NCI-H345 (cell line): ENCODE measurements at places on chromosomes 12 and 14.

- no peak for DNase-seq
These were observed 17.1 kb downstream of the MRPL42 start for GRCh38 chr12:93484315-93484981.

DNA sequence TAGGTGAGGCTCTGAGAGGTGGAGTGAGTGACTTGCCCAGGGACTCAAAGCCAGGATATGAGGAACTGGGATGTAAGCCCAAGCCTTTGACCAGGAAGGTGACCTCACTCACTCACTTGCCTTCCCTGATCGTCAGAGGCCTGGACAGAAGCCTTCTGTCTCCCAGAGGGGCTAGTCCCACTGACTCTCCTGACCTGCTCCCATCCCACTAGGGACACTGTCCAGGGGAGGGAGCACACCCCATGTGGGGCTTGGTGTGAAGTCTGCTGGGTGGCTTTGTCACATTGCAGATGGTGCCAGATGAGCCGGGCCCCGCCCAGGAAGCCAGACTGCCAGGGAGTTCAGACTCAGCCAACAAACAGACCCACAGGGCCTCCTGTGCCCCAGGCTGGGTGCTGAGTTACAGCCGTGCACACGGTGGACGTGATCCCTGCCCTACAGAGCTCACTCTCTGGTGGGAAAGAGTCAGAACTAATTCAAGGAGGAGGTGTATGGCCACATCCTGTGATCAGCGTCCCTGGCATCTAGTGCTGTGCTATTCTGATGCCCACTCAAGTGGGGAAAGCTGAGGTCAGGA, 28.3 kb downstream of the MMAB start:
- no peak for DNase-seq

DNA sequence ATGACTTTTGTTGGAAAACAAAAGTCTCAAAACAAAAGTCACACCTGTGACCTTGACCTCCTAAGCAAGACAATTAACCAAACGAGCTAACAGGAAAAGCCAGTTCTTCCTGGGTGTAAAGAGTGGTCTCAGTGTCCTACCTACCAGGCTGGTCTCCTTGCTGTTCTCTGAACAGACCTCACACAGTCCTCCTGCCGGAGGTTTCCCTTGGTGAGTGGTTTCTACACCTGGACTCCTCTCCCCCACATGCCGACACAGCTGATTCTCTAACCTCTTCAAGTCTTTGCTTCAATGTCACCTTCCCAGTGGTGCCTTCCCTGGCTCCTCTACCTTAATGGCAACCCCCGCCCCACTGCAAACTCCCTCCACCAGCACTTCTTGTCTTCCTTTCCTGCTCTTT, 238.6 kb downstream of the ZFP36L1 start:
- DNase-seq, result no peak

DNA sequence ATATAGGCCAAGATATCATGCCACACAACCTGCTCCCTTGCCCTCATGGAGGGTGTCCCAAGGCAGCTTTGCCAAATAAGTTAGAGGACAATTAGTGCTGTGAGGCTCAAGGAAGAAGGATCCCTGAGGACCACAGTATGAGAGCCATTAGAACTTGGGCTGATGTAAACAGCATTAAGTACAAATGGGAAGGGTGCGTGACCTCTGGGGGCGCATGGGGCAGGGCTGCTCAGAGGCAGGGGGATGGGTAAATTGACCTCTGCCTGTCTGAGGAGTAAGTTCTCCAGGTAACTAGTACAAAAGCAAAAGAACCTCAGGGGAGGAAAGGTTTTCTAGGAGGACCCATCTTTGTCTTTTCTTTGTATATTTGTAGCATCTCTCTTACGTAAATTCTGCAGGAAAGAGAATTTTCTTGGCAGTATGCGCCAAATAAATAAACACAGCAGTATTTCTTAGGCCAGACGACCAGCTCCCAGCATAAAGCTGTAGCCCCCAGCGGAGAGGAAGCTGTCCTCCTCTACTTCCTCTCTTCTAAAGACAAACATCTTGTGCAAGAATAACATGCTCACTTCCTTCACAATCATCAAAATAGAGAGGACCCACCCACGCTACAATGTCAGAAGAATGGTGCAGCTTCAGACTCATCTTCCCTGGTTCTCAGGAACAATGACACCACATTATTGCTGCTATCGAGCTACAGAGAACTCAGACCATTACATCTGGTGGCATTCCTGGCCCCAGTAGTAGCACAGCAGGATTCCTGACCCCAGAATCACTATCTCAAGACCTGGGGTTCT, 16.4 kb upstream of the VWF start:
- no peak for DNase-seq
